IMR-90 (cell line): ENCODE measurements at places on chromosomes 7 and 10.

DNA sequence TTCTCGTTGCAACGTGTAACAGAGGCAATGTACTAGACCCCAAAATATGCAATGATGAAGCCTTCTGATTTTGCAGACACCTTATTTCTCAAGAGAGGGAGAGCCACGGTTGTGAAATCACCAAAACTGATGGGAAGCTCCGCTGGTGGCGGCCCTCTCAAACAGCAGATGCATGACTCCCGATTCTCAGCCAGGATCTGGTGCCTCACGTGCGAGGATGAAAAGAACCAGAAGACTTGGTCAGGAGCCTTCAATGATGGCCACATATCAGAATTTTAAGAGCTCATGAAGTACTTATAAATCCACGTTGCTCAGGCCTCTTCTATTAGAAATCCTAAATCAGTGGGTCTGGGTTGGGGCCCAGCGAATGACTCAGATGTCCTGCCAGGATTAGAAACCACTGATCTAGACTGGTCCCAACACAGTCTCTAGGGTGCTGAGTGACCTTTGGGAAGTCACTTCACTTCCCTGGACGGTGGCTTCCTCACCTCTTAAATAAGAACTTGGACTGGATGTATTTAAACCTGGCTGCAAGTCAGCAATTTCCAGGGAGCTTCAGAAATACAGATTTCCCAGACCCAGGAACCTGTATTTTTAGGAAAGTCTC is 41.9 kb upstream of the FAM180A start:
- no peak for DNase-seq

DNA sequence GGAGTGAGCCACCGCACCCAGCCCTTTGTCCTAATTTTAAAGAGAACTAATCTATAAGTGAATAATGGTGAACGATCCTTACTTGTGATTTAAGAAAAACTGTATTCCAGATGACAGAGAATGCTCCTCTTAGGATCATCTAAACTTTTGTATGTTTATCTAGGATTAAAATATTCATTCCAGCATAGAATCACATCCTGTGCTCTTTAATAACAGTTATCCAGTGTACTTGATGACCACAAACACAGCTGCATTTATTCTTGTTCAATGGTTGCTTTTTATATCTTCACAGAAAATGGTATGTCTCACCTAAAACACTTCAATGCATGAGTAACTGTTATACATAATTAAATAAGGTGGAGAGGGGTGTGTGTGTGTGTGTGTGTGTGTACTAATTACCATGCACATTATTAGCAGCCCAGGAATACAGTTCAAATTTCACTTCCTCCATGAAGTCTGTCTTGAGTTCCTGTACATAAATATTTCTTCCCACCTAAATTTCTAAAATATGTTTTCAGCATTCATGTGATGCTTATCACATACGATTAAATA is 38.5 kb upstream of the SEMA3C start:
- peak; percentile 30 for DNase-seq

DNA sequence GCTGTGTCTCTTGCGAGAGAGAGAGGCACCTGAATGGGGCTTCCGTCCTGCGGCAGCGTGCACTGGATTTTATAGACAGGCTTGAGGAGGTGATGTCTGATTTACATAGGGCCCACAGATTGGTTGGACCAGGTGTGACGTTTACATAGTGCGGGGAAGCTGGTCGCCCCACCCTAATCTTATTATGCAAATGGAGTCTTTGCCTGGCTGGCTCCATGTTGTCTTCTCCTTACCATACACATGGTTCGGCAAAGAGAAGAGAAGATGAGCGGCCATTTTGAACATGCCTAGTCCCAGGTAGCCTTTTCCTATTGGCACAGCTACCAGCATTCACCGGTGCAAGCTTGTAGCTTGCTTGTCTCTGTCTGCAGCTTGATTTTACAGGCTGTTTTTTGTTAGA is 238.5 kb upstream of the GALNT17 start:
- DNase-seq: no peak

DNA sequence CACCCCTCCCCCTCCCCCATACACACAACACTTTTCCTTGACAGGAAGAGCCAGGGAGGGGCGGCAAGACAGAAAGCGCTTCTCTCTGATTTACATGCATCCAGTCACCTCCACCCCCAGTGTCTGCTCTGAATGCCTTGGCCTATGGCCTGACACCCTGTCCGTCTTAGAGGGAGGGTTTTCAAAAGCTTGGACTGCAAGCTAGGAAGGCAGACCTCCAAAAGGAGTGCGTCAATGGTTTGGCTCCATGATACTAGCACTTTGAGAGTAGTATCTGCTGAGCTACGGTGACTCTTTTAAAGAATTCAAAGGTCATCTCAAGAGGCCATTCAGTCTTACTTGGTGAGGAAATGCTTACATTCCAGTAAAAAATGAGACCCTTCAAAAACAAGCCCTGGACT is 20.3 kb upstream of the PAX2 start:
- DNase-seq: peak; percentile 70

DNA sequence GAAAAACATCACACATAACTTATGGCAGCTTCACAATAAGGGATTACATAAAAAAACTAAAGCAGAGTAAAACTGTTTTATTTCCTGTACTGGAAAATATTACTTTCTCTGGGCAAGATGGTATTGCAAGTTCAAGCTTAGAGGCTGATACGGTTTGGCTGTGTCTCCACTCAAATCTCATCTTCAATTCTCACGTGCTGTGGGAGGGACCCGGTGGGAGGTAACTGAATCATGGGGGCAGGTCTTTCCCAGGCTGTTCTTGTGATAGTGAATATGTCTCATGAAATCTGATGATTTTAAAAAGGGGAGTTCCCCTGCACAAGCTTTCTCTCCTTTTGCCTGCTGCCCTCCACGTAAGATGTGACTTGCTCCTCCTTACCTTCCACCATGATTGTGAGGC is 5.1 kb upstream of the LRRC27 start:
- DNase-seq: no peak

DNA sequence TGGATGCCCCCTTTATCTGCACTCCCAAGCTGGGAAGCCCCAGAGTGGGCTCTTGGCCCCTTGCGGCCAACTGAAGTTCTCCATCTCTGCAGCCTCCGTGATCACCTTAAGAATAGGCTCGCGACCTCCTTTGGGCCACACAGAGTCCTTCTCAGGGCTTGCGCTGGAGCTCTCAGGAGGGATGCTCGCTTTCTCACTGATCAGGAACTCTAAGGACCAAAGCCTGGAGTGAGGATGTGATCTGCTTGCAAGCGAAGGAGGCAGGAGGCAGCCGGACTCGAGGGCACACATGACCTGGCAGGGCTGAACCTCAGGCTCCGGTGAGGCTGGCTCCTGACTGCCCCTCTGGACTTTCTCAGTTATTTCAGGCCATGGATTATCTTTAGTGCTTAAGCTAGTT is 192.1 kb upstream of the MKI67 start:
- no peak for DNase-seq
